ENCODE measurements at places on chromosomes 2 and 18.

GRCh38 chr2:111049792-111050640 lies 70.7 kb upstream of the BCL2L11 start:
- DNase-seq: no peak

- no peak for DNase-seq
Observed at GRCh38 chr2:43220760-43221123, 5.7 kb downstream of the ZFP36L2 start.

DNA sequence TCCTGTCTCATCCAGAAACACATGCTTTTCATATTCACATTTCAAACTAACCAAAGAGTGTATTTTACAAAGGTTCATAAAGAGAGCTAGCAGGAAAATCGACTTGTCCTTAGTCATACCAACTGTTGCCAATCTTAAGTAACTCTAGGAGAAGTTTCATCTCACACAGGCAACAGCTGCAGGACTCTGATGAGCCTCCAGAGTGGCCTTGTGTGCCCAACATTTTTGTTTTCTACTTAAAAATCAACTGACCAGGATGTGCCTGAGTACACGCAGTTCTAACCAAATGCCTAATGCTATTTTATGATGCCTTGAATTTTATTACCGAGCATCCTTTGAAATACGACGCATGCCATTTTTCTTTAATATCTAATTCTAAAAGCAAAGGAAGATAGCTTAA lies 595.9 kb upstream of the LRRTM4 start:
- no peak for DNase-seq

DNA sequence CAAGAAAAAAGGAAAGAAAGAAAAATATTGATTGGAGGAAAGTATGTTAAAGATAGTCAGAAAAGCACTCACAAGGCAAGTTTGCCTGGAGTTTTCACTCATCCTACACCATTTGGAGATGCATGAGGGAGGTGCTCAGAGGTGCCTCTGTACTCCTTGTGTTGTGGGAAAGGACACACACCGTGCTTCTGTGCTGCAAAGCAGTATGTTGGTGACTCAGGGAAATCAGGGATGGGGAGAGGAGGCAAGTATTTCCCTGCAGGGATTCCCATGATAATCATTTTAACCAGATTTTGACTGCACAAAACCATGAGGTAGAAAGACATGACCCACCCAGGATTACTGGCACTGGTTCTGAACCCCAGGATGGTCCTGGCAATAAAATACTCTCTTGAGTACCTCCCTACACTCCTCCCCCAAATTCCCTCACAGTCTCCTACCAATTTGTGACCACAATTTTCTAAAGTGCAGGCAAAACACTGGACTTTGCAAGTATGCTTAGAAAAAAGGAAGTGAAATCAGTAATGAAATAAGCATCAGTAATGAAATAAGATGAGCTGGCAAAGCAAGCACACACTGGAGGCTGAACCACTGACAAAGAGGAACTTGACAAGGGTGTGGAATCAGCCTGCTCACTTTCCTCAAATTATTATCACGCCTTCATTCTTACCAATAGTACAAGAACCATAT lies 155.5 kb upstream of the ACVR2A start:
- no peak for DNase-seq

DNA sequence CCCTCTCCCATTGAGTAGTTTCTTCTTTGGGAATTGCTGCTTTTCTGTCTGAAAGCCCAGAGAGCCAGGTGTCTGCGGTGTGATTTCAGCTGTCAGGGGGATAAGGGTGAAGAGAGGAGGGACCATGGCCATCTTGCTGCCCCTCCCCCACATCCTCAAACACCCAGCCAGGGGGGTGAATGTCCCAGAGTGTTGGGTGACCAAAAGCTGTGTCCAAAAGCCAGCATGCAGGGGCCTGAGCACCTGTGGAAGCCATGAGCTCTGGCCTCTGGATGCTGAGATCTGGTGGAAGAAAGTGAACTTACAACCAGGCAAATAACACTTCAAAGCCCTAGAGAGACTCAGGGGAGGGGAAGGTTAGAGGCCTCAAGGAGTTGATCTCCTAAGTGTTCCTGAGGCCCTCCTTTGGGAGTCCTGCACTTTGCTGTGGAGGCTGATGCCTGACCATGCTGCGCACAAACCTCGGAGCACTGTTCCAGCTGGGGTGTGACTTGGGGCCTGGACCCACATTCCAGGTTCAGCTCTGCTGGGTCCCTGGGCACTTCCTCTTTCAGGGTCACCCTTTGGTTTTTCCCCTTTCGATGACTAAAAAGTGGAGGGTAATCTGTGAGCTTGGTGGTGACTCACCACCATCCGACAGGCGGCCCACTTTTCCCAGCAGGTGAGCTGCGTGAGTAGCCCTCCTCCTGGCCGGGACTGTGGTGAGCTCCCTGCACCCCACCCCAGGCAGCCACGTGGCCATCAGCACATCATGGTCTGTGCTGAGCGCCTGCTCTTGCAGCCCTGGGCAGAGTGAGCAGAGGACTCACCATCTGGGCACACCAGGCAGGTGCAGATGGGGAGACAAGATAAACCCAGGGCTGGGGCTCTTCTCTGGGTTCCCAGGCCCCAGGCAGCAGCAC lies 66.8 kb upstream of the FOSL2 start:
- DNase-seq: no peak

GRCh38 chr2:235219048-235219447 lies 267.2 kb downstream of the SH3BP4 start:
- DNase-seq: no peak

DNA sequence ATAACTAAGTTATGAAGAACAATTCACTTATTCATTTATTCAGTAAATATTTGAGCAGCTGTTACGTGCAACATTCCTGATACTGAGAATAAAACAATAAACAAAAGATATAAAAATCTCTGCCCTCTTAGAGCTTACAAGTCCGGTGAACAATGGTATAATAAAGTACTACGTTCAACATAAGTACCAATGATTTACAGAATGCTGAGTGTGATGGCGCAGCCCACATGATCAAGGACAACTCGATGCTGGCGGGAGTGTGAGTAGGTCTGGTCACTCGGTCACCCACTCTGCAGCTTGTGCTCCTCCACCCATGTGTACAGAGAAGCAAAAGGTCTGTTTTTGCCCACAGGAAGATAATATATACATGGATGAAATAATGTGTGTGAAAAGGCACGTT lies 254.3 kb downstream of the BCL11A start:
- DNase-seq: no peak

GRCh38 chr2:101278925-101279324 lies 26.2 kb downstream of the CNOT11 start:
- DNase-seq: no peak

GRCh38 chr2:501130-501529 lies 176.1 kb downstream of the TMEM18 start:
- no peak for DNase-seq

GRCh38 chr2:128198656-128199055 lies 107.7 kb downstream of the UGGT1 start:
- no peak for DNase-seq

- no peak for DNase-seq
Observed at GRCh38 chr2:71551631-71551915, 98.2 kb downstream of the DYSF start.

DNA sequence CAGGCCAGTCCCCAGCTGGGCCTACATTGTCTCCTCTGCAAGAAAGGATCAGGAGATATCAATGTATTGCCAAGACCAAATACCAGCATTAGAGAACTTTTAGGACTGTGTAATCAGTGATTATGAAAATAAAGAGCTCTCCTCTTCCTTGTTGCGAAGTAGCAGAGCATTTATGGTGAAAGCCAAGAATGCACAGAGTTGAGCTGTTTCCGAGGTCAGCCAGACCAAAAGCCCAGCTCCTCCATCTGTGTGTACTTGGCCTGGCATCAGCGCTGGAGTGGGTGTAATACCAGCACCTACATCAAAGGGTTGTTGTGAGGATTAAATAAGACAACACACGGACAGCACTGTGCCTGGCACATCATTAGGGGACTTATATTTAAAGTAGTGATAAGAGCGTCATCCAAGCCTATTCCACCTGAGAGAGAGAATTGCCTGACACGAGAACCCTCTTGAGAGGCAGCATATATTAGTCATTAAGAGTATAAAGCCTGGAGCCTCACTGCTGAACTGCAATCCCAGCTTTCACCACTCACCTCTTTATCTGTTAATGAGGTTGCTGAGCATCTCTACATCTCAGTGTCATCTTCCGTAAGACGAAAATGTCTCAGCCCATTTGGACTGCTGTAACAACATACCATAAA lies 7.4 kb upstream of the SLC16A14 start:
- DNase-seq: no peak

DNA sequence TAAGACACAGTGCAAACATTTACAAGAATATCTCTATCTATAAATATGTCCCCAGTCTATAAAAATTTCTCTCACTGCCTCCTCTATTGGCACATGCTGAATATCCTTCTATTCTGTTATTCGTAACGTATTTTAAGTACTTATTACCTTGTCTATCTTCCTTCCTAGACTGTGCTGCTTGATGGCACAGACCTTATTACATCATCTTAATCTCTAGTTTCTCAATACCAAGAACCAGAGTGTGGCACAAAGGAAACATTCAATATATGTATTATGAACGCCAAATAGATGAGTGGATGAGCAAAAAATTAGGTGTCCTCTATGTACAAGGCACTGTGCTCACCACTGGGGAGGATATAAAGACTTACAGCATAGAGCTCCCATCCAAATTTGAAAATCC lies 282.8 kb downstream of the NBAS start:
- no peak for DNase-seq

DNA sequence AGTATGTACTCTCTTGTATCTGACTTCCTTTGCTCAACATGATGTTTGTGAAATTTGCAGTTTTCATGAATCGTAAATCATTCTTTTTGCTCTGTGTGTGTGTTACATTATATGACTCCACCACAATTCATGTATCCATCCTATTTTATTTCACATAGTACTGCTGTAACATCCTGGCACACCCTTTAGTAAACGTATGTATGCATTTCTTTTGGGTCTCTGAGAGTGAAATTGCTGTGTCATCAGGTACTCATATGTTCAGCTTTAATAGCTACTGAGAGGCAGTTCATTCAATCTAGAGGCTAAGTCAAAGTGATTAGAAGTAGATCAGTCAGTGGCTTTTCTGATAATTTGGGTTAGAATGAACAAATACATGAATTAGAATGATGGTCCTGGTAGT lies 118.8 kb downstream of the ESCO1 start:
- no peak for DNase-seq

GRCh38 chr2:188582211-188582610 lies 290.5 kb downstream of the GULP1 start:
- no peak for DNase-seq

- no peak for DNase-seq
Observed at GRCh38 chr2:27627963-27628766, 647 bp downstream of the CCDC121 start.

DNA sequence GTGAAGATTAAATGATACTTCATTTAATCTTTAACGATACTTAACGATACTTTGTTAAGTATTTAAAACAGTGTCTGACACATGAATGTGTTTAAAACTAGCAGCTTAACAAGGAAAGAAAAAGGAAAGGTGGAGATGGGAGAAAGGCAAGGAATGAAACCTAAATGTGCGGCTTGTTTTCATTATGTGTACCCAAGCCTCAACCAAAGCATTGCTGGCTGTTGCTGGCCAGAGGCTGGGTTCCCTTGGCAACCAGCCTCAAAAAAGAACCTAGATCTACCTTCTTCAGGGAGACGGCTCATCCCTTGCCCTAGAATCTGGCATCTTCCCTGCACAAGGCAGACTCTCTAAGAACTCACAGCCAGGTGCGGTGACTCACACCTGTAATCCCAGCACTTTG lies 13.8 kb upstream of the PCBP1 start:
- DNase-seq: no peak

GRCh38 chr2:168732100-168732499 lies 70.3 kb upstream of the NOSTRIN start:
- DNase-seq: no peak

DNA sequence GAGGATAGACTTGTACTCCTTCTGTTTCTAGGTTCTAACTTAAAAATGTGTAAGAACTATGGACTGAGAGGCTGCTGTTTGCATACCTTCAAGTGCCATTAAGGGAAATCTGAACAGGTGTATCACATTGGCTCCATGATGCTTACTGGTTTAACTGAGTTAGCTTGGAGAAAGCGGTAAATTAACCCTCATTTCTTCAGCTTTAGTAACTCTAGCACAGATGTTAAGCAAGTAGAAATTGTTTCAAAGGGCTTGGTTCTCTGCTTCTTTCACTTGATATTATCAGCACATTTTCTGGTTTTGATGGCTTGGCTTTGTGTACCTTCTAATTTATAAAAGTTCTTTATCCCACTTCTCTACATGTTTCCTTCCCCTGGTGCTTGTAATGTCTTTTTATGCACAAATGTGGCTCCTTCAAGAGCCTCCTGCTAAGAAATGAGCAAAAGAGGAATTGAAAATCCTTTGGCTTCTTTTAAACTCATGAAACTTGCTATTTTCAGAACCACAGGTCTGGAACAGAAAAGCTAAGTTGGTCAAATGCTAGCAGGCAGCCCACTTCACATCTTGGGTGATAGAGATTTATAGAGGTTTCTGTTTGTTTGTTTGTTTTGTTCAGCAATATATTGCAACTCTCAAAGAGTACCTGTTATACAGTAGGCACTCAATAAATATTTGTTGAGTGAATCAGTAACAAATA lies 249.9 kb upstream of the THUMPD2 start:
- DNase-seq: no peak

DNA sequence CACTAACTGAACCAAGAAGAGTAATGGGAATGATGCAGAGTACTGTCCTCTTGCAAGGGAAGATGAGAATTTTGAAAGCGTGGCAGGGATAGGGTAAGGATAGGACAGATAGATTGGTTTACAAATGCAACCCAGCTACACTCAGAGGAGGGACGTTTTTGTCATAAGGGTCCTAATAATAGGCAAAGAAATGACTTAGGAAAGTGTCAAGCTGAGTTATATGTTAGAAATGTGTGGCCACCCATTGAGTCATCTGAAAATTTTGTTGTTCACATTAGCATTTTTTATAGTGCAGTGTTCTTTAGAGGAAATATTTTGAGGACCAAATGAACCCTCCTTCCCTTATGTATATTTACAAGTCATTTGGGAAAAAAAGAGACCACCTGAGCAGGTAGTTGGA lies 137.5 kb downstream of the PHLPP1 start:
- no peak for DNase-seq
